ENCODE measurements at places on chromosomes 7 and 10. TPM values are rescaled to one million over a fixed set of nuclear protein-coding genes. Genes with fewer than 3 reads are reported as not detected.

GRCh38 chr10:91197127-91197526 is 23.3 kb upstream of the PCGF5 start:
- DNase-seq: no peak

DNA sequence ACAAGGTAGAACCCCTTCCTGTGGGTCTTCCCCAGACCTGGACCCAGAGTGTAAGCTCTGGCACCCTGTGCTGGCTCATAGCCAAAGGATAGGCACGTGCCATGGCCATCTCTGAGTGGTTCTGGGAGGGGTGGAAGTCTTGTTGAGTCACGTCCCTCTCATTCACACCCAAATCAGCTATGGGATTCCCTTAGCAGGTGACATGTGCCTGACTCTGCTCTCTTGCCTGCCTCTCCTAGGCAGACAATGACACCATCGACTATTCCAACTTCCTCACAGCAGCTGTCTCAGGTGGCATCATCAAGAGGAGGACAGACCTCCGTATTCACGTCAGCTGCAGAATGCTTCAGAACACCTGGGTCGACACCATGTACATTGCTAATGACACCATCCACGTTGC is 59.8 kb downstream of the C10orf120 start:
- DNase-seq: no peak

DNA sequence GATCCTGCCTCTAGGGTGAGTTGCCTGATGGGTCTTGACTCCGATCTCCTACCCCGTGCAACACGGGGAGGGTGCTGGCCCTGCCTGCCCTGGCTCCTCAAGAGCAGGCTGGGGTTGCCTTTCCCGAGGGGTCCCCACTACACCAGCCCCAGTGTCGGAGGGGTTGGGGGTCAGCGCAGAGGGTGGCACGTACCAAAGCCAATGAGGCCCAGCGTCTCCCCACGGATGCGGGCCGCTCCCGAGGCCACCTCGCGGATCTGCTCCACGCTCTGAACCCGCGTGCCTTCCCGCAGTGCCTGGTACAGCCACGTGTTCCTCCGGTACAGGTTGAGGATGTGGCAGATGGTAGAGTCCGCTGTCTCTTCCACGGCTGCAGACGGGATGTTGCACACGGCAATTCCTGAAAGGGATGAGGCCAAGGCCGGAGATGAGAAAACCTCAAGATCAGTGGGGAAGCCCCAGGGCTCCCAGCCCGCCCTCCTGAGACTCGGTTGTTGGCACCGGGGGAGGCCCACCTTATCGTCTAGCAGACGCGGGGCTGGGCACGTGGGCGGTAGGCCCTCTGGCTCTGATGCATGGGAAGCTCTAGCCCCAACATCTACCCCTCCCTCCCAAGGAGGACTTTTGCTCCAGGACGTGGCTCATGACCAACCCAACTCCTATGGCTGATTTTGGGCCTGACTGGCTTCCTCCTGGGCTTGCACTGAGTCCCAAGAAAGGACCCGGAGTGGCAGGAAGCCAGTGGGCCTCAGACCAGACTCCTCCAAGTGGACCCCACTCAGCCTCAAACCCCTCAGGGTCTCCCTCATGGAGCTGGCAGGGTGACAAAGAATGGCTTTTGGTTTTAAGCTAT is 56.1 kb downstream of the ZRANB1 start:
- DNase-seq: no peak

- DNase-seq: no peak
Measured at GRCh38 chr7:95517458-95517857, 31.7 kb downstream of the ASB4 start.

GRCh38 chr10:96130326-96130995 is 364 bp downstream of the ZNF518A start:
- no peak for DNase-seq

DNA sequence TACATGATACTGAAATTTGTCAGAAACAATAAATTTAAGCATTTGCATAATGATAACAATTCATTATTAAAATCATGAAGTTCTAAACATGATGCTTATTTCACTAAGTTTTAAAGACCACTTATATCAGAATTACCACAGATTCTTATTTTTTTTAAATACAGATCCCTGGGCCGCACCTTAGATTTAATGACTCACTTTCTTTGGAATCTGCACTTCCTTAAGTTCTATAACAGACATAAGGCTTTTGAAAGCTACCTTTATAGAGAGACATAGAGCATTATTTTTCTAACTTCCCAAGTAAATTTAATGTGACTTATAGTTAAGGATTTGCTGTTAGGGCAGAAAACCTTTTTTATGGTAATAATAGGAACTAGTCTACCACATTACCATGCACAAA is 214.9 kb downstream of the IPMK start:
- no peak for DNase-seq

DNA sequence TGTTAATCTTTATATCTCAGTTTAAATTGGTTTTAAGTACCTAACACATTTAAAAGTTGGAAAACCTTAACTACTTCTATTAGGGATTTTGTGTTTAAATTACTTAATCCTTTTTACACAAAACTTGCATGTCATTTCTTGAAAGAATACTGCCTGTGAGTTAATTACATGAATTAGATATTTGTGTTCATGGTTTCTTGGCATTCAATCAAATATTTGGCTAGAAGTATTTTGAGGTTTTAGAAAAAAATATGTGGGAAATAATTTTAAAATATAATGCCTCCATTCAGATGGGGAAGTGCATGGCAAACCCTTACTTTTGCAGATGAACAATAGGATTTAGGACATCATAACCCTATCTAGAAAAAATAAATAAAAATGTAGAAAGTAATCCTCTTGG is 186.5 kb upstream of the SEMA3E start:
- no peak for DNase-seq

GRCh38 chr7:43850348-43851116 is 18.8 kb downstream of the MRPS24 start:
- no peak for DNase-seq

DNA sequence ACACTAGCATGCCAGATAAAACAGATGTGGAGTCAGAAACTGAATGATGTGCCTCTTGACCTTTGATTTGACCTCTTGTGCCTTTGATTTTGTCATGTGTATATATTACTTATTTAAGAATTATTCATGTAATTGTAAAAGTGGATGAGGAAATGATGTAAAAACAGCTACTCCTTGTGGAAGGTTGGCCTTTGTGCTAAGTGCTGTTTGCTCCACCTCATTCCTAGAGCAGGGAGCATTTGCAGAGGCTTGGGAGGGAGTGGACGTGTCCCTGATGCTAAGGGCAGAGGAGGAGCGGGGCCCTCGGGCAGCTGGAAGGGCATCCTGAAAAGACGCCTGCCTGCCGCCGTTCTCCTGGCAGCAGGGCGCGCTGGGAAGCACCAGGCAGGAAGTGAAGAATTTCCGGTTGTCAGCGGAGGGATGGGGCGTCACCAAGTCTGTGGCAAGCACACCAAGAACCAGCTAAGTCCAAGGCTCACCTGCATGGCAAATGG is 197.6 kb upstream of the ZNF32 start:
- no peak for DNase-seq

DNA sequence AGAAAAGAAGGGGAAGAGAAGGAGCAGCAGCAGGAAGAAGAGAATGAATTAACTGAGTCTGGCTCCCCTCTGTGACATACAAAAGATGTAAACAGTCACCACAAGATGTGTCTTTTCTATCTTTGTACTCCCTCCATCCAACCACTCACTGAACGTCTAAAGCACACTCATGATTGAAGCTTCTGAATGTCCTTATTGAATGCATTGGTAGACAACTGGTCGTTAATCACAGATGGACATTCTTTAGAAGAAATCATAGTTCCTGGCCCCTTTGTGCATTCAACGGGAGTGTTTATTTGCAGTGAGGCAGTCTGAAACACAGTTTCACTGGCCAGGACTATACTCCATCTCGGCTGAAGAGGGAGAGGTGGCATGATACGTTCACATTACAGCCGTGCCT is 206.3 kb upstream of the KMT2E start:
- DNase-seq: no peak

FAM25C gene
- total RNA-seq: not detected

SUN3 gene
- not detected for total RNA-seq
